Activated T-cell treated with anti-CD3 and anti-CD28 coated beads, Interleukin-2, amount 50 U/mL, for 1 hour (primary cell): ENCODE measurements at places on chromosomes 1 and 21.
A peak's percentile ranks its signal among the peaks of the same experiment; 100 is the strongest.

GRCh38 chr1:160167580-160167979 lies 16.2 kb downstream of the ATP1A4 start:
- DNase-seq, result no peak

GRCh38 chr1:113903501-113904292 lies 902 bp downstream of the AP4B1 start:
- DNase-seq, result no peak

DNA sequence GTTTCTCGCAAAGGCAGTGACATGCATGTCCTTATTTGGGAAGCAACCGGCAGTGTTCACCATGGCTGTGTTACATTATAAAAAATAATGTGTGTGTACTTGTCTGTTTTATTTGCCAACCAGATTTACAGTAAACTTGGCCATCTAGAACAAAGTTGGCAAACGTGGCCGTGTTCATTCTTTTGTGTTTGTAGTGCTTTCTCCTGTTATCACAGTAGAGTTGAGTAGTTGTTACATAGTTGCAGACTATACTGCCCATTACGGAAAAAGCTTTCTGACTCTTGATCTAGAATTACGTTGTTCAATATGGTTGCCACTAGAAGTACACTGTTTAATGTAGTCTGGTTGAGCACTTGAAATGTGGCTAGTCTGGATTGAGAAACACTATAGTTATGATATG lies 19.4 kb downstream of the SOAT1 start:
- no peak for DNase-seq

GRCh38 chr1:115771847-115772457 lies 3.4 kb upstream of the CASQ2 start:
- no peak for DNase-seq

DNA sequence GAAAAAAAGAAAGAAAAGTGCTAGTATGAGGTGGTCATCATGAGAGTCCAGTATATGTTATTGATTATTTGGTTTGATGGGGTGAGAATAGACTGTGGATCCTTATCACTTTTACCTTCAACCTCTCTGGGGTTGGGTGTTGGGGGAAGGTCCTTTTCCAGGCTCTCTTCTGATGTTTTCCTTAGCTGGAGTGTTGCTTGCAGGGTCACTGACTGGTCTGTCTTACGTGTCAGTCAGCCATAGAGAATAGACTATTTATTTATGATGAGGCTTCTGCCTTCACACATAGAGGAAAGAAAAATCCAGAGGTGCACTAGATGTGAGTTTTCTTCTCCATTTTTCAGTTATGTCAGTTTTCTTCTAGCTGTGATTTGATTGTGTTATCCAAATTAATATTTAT lies 36.5 kb downstream of the MAP3K21 start:
- DNase-seq, result no peak

GRCh38 chr1:201749059-201749690 lies 79.8 kb upstream of the IPO9 start:
- DNase-seq, result no peak

- DNase-seq, result no peak
Observed at GRCh38 chr1:212182579-212182978, 102.6 kb upstream of the PPP2R5A start.

GRCh38 chr1:159889821-159890252 lies 10.1 kb downstream of the CFAP45 start:
- no peak for DNase-seq

DNA sequence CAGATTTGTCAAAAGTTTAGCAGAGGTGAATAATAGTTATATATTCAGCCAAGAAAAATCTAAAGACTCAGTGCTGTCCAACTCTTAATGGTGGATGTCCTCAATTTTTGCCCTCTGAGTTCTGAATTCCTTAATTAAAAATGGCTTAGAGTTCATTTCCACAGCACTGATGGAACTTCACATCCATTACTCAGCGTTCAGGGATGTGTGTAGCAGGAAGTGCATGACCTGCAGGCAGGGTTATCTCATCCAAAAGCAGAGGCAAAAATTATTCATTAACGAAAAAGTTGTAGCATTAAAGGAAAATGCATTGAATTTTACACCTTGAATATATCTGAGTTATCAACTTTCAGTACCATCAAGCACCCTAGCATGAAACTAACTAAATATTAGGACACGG lies 96.7 kb downstream of the ZP4 start:
- no peak for DNase-seq

DNA sequence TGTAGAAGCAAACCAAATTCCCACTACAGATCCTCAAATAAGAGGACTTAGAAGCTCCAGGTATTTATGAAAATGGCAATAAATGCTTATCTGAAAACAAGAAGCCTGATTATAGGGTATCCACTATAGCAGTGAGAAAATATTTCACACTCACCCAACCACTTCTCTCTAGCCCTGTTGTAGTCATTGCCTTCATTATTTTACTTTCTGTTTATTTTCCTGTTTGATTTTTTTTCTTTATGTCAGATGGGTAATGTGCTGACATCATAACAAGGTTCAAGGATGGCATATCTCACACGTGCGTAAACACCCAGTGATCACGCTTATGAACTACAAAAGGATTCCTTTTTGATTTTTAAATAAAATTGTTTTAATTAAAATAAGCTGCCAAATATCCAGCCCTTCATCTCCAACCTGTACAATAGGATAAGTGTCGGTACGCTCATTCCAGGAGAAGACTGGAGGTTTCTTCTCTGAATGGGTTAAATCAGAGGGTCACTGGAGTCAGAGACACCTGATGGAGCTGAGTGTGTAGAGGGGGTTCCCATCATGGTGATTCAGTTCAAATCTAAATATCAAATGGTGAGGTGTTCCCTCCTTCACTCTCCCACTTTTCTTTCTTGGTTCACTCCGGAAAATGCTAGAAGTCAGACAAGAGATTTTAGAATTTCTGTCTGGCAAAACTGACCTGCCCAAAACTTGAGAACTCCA lies 8.2 kb upstream of the S1PR1 start:
- no peak for DNase-seq

GRCh38 chr1:185312361-185313138 lies 4.5 kb downstream of the IVNS1ABP start:
- no peak for DNase-seq

- DNase-seq, result peak; percentile 31
Observed at GRCh38 chr1:234756066-234756774, 146.2 kb upstream of the IRF2BP2 start.

DNA sequence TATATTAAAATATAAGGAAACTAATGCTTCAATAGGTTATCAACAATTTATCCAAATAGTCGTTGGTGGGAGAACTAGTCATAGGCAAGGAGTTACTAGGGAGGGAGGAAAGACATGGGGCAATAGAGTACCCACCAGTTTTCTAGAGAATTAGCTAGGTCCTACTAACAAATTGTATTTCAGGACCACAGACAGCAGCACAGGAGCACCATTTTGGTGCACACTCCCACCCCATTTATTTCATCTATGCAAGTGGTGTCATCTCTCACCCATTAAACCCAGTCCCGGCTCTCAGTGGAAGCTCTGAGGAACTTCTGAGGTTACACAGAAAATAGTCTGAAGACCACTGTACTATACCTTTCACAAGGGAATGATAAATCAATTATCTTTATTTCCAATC lies 89.0 kb upstream of the BCAR3 start:
- DNase-seq, result no peak

- no peak for DNase-seq
Observed at GRCh38 chr1:241701483-241702295, 49.6 kb downstream of the WDR64 start.

DNA sequence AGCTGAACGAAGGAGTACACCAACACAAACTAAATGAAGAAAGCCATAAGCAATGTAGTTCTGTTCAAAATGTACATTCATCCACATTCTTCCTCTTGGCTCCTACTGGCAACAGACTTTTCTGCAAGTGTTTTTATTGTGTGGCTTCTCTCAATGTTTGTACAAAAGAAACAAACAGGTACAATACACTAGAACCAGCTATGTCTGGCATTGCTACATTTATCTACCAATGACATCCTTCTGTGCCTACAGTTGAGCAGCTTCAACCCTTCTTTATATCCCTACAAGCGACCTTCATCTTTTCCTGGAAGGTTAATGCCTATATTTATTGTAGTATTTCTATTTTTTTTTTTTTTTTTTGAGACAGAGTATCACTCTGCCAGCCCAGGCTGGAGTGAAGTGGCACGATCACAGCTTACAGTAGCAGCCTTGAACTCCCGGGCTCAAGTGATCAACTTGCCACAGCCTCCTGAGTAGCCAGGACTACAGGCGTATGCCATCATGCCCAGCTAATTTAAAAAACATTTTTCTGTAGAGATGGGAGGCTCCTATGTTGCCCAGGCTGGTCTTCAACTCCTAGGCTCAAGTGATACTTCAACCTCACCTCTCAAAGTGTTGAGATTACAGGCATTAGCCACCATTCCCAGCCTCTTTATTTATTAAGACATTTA lies 89.3 kb downstream of the ASH1L start:
- DNase-seq, result no peak

GRCh38 chr1:30732277-30732996 lies 9.1 kb upstream of the MATN1 start:
- no peak for DNase-seq

DNA sequence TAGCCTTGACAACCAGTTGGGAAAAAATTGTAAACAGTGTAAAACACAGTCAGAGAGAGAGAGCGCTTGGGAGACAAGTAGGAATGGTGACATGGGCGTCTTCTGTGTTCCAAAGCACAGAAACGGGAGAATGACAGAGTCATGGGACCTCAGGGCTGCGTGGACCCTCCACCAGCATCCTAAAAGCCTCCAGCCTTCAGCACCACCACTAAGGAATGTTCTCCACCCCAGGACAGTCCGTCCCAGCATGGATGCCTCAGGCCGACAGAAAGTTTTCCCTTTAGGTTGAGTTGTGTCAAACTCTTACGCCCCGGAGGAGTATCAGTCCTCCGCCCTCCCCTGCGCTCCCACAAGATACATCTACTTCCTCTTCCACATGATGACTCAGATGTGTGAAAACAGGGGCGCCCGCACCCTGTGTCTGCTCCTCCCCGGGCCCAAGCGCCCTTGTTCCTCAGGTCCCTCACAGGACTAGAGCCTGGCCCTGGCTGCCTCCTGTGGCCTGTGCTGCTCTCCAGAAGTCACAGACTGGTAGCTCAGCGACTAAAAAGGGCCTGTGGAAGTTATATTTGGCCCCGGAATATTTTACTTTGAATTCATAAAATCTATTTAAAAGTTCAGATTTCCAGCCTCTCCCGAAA lies 63.9 kb upstream of the EFHD2 start:
- DNase-seq, result peak; percentile 58

- no peak for DNase-seq
Observed at GRCh38 chr1:110638556-110638955, 32.4 kb upstream of the KCNA2 start.

GRCh38 chr1:27787895-27788294 lies 14.9 kb downstream of the STX12 start:
- DNase-seq, result no peak

DNA sequence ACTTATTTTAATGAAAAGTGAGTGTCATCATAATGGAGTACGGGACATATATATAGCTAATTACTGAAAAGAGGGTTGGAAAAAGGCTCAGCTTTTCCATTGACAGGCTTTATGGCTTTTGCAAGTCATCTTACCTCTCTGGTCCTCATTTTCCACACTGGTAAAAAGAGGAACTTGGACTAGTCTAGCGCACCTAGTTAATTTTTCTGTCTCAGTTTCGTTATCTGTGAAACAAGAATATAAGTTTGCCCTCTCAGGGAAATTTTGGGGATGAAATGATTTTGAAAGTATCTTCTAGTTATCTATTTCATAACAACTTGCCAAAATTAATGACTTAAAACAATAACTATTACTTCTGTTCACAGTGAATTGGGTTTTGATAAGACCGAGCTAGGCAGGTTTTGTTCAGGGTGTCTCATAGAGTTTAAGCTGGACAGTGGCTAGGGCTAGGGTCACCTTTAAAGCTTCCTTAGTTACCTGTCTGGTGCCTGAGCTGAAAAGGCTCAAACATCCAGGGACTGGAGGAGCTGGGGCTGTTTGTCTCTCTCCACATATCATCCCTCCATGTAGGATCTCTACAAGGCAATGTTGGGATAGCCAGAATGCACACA lies 91.7 kb downstream of the TYW3 start:
- no peak for DNase-seq

- no peak for DNase-seq
Observed at GRCh38 chr1:232368821-232369321, 261.1 kb downstream of the SIPA1L2 start.

DNA sequence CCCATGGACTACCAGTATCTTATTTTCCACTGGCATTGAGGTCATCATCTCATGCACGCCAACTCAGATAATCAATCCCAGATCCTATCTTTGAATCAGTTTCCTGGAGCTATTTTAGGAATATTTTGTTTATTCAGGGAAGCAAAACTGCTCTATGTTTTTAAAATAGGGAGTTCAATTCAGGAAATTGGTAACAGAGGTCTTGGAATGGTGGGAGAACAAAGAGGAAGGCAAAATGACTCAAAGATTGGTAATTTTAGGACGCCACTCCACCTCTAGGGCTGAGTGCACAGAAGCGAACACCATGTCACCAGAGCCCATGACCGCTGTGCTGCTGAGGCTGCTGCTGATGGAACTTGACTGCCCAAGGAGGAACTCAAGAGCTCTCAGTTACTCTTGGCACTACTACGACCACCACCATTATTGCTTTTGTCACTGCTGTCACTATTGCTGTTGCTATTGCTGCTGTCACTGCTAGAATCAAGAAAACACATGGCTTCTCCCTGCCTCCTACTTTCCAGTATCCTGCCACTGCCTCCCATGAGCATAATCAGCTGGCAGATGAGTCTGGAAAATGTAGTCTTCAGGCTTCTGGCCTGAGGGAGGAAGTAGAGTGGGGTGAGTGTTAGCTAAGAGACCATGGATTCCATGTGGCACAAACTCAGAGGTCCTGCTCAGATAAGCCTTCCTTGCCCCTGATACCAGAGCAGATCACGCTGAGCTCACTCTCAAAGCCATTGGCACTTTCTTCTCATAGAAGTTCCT lies 71.6 kb upstream of the CNIH3 start:
- DNase-seq, result no peak

DNA sequence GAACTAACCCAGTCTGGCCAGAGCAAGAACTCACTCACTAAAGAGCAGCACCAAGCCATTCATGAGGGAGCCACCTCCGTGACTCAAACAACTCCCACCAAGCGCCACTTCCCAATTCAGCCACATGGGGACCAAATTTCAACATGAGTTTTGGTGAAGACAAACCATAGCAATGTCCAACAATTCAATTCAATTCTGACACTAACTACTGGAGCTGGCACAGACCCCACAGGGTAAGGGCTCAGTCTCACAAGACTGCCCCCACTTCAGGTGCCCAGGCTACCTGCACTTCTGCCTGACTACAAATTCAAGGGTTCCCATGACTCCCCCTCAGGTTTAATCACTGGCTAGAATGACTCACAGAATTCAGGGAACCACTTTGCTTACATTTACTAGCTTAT lies 48.8 kb upstream of the RAP1A start:
- peak; percentile 47 for DNase-seq

DNA sequence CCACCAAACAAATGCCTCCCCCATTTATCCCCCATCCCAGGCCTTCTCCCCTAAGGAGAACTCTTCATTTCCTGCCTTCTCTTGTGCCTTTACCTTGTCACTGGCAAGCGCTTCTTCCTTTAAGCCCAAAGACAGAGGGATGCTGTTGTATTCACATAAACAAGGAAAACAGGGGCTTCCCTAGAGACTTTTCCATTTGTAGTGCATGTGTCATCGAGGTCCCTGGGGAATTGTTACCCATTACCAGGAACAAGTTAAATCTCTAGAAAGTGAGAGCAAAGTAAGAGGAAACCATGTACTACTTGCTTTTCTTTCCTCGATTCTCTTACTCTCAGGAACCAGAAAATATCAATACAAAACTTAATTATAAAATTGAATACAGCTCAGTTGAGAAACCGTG lies 114.4 kb upstream of the DPT start:
- DNase-seq, result no peak
